ENCODE measurements at places on chromosomes 2 and 18.

DNA sequence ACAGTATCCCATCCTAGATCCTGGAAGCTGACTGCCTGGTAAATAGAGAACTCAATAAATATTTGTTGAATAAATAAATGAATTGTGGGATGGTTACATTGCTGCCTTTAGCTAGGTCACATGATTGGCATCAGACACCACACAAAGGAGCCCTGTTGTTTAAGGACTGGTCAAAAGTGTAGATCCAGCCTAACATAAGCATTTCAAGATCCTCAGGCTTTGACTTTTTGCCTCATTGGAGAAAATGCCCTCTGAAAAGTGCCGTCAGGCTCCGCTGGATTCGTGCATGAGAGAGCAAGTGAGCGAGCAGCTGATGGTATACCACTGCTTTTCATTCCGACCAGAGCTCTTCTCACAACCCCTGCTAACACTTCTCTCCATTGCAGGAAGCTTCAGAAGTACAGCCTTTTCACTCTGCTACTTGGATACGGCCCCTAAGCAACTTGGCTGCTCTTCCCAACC lies 1.3 kb upstream of the ZNF24 start:
- no peak for DNase-seq

DNA sequence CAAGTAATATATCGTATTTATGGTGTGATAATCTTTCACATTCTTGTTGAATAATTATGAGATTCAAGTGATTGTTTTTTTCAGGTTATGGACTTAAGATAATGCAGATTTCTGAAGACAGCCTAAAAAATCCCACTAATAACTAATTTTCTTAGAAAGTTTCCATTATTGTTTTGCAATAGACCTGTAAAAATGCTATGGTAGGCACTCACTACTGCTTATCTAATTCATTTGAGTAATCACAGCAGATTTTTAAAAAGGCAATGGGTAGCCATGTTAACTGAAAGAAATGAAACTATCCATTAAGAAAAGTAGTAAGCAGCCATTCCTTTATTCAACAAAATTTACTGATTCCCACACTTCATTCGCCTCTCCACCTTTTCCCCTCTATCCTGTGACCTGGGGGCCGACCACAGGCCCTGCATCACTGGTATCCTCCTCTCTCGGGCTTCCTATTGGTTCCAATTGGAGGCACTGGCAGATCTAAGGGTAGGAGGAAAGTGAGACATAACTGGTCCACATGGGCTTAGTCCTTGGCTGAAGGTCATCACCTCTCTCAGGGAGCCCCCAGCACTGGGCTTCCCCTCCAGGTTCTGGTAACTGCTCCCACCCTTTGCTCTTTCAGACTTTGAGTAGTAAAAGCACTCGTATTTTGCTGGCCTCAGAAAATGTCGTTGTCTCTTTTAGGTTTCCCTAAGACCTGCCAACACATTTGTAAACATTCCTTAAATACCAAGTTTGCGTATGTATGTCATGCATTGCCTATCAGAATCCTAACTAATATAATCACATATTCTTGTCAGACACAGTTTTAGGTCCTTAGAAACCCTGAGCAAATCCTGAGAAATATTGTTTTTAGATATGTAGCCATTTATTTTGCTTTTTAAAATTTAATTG lies 18.5 kb downstream of the RBMS1 start:
- no peak for DNase-seq

- DNase-seq = no peak
Measured at GRCh38 chr18:77210249-77210648, 39.4 kb upstream of the GALR1 start.

GRCh38 chr2:100820273-100820522 lies 259 bp downstream of the NPAS2 start:
- no peak for DNase-seq

DNA sequence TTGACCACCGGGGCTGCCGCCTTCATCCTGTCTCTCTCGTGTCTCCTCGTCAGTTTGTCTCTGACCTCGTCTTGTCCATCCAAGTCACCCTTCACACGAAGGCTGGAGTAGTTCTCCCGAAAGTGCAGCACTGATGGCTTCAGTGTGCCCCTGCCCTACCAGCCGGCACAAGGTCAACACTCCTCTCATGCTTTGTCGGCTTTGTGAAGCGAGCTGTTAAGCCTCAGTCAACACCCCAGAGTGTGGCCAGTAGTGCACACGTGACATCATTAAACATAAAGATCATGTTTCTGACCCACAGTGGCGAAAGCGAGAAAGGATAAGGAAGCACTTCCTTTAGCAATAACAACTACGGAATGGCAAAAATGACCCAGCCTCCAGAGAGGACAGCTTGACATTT lies 23.2 kb downstream of the ACKR3 start:
- DNase-seq = no peak

DNA sequence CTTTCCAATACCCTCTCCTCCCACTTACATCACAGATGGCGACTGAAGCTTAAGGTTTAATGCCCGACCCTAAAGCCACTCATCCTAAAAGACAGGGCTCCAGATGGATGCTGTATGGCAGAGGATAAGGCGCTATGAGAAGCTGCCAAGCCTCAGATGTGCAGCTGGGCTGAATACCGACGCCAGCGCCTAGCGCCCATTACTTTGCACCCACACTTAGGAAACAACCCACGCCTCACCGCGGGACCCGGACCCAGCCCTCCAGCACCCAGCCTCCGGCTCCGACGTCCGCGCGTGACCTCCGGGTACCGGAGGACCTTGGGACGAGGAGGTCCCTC lies 335 bp downstream of the TRAK2 start:
- DNase-seq = no peak

GRCh38 chr2:71557321-71557720 lies 104.0 kb downstream of the DYSF start:
- peak; percentile 14 for DNase-seq

GRCh38 chr2:8234253-8234652 lies 447.6 kb upstream of the ID2 start:
- no peak for DNase-seq

DNA sequence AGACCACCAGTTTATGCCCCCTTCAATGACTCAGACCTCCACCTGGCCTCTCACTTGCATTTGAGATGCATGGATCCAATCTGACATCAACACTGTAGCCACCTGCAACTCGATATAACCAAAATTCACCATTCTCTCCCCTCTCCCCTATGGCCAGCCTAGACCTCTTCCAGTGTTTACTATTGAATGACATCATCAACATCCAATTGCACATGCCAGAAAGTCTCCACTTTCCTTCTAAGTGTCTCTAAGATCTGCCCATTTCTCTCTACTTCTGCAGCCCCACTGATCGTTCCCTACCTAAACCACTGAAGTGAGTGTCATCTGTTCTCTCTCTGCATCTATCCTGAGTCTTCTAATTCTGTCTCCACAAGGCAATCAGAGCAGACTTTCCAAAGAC lies 151.3 kb upstream of the APCDD1 start:
- DNase-seq = no peak

DNA sequence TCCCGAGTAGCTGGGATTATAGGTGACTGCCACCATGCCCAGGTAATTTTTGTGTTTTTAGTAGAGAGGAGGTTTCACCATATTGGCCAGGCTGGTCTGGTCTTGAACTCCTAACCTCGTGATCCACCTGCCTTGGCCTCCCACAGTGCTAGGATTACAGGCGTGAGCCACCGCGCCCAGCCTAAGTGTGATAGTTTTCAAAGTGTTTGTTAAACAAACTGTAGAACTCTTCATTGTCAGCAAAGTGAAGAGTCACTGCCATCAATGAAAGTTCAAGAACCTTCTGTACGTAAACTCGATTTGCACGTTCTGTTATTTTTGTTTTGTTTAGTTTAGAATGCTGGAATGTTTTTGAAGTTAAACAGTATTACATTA lies 18.0 kb upstream of the SOS1 start:
- DNase-seq = no peak

Data from lower lobe of right lung (tissue), 2 donors.